ENCODE measurements at places on chromosomes 6 and 20. TPM values are rescaled to one million over a fixed set of nuclear protein-coding genes. Genes with fewer than 3 reads are reported as not detected.

The RAD21L1 gene
- not detected for total RNA-seq

DNA sequence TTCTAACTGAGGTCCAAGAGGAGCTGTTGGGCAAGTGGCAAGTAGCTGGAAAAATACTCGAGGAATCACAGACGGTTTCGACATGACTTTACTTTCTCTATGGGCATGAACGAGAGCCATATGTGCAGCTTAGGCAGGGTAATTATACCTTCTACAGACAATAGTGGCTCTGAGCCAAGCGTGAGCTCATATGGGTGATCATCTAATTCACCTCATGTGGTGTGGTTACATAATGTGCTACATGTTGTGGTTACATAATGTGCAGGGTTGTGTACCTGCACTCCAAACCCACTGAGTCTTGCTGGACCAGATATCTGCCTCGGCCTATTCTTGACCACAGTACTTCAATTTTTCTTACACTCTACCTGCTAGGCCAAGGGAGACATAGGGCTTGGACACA is 771.7 kb upstream of the EYS start:
- no peak overlapping the region for H3K4me3 ChIP-seq
- no peaks in the 10 kb centered on the region for H3K27me3 ChIP-seq
- H3K27ac ChIP-seq, result no peak overlapping the region
- H3K36me3 ChIP-seq, result no peaks in the 10 kb centered on the region
- no peak for DNase-seq

GRCh38 chr6:129637340-129638054 is 72.5 kb downstream of the ARHGAP18 start:
- no peak for DNase-seq
- H3K36me3 ChIP-seq, result peaks cover 63% of the 10 kb centered on the region
- H3K27me3 ChIP-seq, result no peaks in the 10 kb centered on the region
- H3K4me3 ChIP-seq, result peak overlapping the region; percentile 4
- peaks cover 52% of the 10 kb centered on the region for H3K4me1 ChIP-seq
- H3K27ac ChIP-seq, result peak overlapping the region; percentile 57

DNA sequence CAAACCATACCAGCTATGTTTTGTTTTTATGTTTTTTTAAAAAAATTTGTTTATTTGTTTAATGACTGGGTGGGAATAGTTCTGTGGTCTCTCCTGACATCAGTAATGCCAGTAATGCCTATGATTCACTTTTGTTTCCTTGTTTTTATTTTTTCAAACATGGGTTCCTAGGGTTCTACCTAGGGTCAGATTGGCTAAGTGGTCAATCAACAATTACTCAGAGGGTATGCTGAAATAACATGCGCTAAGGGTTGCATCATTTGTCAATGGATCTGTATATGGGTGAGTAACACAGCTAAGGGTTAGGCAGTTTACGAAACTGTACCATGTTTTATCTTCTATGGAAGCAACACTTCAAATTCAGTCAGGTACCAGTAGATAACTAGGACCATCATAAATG is 583.8 kb upstream of the GJE1 start:
- no peak for DNase-seq
- H3K27me3 ChIP-seq, result no peaks in the 10 kb centered on the region
- H3K36me3 ChIP-seq, result peaks cover 22% of the 10 kb centered on the region
- H3K27ac ChIP-seq, result peak overlapping the region; percentile 82
- peaks cover 29% of the 10 kb centered on the region for H3K4me1 ChIP-seq

DNA sequence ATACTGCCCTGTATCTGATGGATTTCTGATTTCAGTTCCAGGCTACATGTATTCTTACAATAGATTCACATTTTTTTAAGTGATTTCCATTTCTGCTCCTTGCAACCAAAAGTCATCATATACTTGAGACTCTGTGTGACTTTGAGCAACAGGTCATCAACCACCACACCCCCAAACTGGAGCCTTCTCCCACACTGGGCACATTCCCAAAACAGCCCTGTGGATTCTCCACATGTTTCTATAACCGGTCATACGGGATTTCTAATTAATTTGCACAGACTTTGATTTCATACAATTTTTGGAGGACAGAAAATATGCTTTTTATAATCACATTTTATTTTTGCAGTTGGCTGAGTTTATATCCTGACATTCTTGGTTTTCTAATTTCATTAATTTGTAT is 317.2 kb upstream of the ID4 start:
- H3K27ac ChIP-seq, result no peak overlapping the region
- H3K4me3 ChIP-seq, result no peak overlapping the region
- no peaks in the 10 kb centered on the region for H3K27me3 ChIP-seq

- H3K4me3 ChIP-seq, result peak overlapping the region; percentile 85
- DNase-seq, result no peak
- H3K27me3 ChIP-seq, result no peaks in the 10 kb centered on the region
- H3K27ac ChIP-seq, result peak overlapping the region; percentile 94
- peaks cover 33% of the 10 kb centered on the region for H3K4me1 ChIP-seq
Measured at GRCh38 chr6:131946992-131947955, 3.9 kb downstream of the CCN2 start.

All from Calu3 (cell line).